ENCODE measurements at places on chromosomes 4 and X.
A peak's percentile ranks its signal among the peaks of the same experiment; 100 is the strongest.

- peak; percentile 55 for DNase-seq
These were observed 493 bp upstream of the UCHL1 start for GRCh38 chr4:41256131-41256739.

- DNase-seq, result no peak
These were observed 135.3 kb downstream of the SHROOM3 start for GRCh38 chr4:76570141-76570973.

GRCh38 chr4:124555959-124556358 lies 156.6 kb downstream of the ANKRD50 start:
- no peak for DNase-seq

DNA sequence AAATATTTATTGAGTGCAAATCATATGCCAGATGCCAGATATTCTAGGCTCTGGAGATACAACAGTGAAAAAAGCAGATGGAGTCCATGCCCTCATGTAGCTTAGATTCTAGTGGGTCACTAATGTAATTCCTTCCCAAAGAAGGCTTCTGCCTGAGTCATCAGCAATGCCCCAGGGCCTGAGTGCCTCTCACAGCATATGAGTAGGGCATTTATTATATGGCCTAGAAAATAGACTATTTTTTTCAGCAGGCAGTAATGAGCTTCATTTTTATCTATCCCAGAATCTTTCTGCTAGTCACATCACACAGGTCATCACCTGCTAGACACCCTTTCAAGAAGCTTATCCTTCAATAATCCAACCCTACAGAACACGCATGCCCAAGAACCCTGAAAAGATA lies 22.3 kb downstream of the TMEM31 start:
- DNase-seq, result no peak

DNA sequence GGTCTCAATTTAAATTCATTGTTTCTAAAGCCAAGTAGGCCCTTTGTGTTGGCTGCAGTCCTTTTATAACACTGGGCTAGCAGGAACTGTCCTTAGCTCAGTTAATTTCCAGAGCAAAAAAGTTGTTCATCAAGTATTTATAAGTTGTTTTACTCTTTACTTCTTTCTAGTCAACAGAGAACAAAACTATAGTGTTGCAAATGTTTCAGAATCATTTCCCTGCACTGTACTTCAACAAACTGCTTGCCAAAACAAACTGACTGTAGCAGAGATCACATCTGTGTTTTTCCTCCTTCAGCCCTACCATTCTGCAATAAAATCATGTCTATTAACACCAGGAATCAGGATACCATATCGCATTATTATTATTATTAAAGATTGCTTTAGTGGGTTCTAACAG lies 168.5 kb upstream of the SH3RF1 start:
- no peak for DNase-seq

DNA sequence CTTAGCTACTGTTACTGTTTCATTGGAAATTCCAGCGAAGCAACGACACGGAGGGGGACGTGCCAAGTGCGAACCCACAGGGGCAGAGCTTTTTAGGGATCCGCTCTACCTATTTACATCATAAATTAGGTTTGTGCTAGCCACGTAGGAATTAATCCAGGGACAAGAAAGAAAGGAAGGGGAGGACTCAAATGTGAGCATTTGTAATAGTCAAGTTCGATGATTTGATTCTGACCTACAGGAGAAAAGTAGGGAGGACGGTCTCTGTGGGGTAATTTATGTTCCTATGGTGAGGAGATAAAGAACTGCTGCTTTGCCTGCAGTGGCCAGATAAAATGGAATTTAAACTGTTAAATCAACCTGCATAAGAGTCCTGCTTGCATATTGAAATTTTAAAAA lies 1.7 kb downstream of the INTS6L start:
- DNase-seq, result no peak

DNA sequence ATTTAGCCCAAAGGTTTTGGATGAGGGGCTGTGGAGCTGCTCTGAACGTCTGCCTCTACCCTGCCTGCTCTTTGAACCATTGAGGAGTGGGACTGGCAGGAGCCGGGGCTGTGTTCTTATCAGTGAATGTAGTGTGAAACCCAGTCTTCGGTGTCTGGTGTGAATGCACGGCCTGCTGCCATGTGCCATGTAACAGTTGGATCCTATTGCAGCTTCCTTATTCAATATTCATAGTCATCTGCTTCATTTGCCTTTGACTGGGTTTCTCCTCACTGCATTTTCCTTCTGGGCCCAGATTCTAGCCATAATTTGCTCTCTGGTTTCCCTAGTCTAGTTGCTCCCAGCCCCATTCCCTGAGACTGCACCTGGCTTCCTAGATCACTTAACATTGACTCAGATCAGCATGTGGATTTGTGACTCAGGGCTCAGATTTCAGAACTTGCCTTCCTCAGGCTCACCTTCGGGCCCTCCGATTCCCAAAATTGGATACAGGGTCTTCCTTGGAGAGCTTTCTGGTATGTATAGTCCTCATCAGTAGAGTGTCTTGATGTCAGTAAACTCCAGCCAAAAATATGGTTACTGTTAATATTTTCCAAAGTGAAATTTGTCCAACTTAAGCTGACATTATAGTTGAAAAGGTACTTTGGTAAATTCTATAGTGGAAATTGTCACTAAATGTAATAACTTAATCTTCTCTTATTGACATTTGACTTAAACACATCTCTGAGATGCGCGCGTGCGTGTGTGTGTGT lies 94.0 kb upstream of the DDIT4L start:
- DNase-seq, result no peak
